ENCODE measurements at places on chromosomes 13 and 19.

DNA sequence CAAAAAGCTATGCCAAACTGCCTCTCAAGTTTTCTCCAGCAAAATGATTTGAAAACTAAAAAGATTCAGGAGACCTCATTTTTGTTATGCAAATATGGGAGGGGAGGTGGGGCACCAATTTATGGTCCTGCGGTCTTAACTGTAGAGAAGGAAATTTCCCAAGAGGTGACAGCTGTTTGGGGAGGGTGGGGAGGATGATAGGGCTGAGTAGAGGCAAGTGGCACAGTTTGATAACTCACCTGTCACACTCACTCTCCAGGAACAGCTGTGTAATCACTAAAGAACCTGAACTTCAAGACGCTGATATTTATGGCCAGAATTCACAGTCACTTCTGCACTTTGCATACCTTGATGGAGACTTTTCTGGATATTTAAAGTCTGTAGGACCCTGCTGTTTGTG, 232.9 kb upstream of the STARD13 start:
- DNase-seq: no peak

DNA sequence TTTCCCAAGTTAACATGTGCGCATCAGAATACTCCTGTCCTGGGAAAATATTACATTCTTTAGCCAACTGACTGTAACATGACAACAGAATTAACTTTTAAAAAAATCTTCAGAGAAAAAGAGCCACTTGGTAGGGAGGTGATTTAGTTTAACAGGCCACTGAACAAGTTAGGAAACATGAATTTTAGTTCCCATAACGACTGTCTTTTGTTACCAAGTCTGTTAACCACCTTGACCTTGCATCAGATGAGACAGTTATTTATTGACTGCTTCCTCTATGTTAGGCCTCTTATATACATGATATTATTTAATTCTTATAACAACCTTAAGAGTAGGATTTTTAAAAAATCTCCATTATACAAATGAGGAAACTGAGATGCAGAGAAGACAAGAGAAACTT, 268.6 kb downstream of the NDFIP2 start:
- DNase-seq: no peak

DNA sequence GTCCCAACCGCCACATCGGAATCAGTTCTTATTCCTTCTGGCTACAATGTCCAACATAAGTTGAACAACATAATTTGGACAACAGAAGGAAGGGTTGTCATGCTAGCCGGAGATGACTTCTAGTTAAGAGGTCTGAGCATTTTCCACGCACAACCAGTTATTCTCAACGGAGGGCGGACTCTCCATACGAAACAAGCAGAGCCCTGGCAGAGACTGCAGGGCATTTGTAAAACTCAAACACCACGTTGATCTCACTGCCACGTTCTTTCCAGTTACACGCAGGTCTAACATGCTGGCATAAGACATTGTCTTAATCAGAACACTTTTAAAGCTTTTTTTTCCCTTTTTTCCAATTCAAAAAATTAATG, 38.3 kb upstream of the DCUN1D2 start:
- no peak for DNase-seq

DNA sequence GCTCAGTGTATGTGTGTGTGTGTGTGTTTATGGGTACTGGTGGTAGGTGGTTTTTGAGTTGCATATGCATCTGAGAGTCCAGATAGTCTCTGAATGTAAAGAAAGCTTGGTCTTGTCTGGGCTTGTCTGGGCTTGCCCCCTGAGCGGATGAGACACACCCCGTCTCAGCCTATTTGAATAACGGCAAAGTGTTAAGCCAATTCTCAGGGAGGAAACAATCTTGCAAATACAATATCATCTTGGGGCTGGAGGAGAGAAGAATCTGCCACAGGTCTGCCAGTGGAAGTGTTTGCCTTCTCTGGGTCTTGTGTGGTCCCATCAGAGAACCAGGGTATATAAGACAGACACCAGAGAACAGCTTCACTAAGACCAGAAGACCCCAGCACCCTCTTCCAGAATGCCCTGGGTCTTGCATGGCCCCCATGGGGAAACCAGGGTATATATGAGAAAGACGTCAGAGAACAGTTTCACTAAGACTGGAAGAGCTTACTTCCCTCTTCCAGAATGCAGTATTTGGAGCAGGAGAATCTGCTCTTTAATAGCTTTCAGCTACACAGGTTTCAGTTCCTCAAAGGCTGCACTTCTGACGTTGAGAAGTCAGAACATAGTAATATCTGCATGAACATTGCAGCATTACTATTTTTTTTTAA, 13.3 kb downstream of the CD70 start:
- no peak for DNase-seq

- DNase-seq: no peak
Measured at GRCh38 chr19:29843180-29844051, 31.6 kb downstream of the CCNE1 start.

GRCh38 chr13:110444226-110444653, 117.3 kb downstream of the RAB20 start:
- DNase-seq: no peak

GRCh38 chr13:112530861-112531260, 57.1 kb downstream of the TUBGCP3 start:
- no peak for DNase-seq

DNA sequence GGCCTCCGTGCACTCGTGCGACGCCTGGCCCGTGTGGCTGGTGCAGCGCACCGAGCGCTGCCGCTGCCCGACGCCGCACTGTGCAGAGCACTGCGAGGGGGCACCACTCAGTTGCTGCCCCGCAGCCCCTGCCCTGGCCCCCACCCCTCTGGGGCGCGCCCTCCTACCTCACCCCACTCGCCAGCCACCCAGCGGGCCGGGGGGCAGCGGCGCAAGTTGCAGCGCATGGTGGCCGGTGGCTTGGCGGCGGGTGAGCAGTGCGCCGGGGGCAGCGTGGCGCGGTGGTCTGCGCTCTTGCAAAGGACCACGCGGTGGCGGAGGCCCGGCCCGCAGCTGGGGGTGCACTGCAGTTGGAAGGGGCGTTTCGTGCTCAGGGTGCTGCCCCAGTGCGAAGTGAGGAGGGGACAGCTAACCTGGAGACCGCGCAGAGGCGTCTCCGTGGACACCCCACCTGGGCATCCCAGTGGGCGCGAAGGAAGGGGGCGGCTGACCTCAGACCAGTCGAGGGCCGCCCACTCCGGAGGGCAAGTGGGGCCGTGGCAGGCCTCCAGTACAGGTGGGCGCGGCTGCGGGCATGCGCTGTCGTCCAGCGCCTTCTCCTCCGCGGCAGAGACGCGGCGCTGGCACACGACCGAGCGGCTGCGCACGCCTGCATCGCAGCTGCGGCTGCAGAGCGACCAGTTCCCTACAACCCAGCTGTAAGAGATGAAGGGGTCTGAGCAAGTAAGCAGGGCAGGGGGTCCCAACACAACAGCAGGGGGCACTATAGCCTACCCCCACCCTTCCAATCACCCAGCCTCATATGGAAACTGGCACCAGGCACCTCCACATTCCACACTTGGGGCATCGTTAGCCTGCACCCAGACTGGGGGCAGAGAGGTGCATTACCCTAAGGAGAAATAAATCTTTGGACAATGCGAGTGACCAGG, 8.0 kb upstream of the MYO1F start:
- no peak for DNase-seq

DNA sequence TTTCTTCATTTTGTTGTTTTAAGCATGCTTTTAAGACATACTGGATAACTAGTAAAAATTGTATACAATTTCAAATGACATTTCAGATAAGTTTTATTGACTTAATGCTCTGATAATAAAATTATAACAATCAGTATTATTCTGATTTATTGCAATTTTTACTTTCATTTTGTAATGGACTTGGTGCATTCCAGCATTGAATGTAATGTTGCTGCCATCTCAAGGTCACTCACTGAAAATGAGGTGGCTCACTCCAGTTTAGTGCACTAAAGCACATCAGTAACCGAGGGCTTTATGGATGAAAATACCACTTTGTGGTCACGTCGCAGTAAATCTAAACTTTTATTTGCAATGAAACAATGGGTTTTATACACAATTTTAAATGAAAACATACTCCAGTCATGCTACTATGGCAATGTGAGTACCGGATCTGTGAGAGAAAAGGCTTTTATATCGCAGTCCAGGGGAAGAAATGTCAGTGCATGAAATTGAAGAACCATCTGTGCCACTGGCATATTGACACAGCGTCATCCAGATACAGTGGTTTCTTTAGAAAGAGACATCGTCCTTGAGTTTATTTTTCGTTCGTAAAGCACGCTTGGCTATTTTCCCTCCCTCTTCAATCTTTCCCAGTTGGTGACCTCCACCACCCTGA, 20.7 kb upstream of the ZNF507 start:
- DNase-seq: no peak

DNA sequence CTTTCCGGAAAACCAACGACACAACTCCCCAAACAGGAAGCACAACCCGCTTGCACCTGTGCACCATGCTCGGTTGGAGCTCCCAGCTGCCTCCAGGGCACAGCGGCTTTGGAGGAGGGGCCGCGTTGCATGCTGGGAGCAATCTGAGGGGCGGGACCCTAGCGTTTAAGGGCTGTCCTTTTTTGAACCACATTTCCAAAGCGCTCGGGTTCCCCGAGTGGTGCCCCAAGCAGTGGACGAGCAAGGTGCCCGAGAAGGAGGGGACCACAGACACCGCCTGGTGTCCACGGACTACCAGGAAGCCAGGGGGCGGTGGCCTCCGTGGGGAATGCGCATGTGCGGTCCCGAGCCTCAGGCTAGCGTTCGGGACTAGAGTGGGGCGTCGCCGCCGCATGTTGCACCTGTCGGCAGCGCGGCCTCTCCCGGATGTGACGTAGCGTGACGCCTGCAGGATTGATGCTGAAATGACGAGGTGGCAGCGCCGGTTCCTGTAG, 11.9 kb upstream of the ZNF57 start:
- no peak for DNase-seq

- DNase-seq: no peak
Measured at GRCh38 chr13:30804474-30804873, 69.1 kb downstream of the ALOX5AP start.

DNA sequence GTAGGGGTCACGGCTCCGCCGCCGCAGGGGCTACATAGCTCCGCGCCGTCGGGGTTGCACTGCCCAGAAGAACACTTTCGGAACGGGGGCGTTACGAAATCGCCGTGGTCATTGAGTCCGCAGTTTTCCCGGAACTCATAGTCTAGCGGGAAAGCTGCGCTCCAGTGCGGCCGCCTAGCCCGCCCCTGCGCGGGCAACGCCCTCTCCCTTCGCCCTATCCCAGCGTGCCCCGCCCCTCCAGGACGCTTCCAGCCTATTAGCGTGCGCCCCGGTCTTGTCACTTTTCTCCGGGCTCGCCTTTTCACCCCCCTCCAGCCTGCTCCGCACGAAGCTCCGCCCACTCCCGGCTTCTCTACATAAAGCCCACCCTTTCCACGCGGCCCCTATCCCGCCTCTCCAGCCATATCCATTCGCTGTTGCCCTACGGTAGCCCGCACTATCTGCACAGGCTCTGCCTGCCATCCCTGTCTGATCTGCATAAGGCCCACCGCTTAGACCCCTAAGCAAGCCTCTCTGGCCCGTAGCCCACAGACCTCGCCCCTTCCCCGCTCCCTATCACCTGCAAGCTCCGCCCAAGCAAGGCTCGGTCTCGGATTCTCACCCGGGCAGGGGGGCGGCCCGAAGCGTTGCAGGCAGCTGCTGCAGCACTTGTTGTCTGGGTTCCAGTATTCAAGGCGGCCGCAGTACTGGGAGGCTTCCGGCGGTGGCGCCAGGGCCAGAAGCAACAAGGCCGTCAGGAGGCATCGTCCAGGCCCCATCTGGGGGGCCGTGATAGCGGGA, 1.6 kb downstream of the IGFLR1 start:
- peak; percentile 91 for DNase-seq

DNA sequence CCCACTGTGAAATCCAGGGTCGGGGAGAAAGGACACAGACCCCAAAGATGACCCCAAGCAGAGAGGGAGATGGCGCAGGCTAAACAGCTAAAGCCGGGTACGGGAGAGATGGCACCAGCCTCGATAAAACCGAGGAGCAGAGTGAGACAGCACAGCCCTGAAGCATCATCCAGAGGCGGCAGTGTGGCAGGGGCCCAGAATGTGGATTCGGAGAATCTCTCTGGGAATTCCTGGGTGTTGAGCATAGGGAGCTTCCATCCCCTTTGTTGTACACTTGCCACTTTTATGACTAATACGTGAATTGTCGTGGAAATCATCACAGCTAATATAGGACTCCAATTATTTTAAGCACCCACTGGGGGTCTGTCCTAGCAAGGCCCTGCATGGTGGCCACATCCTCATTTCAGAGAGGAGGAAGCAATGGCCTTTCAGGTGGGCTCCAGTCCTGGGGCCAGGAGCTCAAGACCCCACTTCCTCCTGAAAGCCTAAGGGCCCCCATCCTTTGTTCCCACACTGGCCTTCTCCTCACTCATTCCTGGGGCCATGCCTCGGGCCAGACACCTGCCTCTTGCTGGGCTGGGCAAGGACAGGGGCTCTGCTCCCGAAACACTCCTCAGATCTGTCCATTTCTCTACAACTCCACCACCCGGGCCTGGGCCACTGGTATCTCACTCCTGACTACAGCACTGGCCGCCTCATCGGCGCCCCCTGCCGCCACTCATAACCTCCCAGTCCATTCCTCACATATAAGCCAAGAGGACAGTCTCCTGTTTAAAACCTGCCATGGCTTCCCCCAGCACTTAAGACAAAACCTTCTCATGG, 29.3 kb upstream of the ATP1A3 start:
- DNase-seq: no peak

GRCh38 chr13:76014406-76015318, 378.5 kb downstream of the LMO7 start:
- no peak for DNase-seq

GRCh38 chr19:2827022-2827421, 7.4 kb downstream of the ZNF554 start:
- DNase-seq: no peak

- DNase-seq: no peak
Measured at GRCh38 chr19:38250821-38251563, 5.2 kb downstream of the PPP1R14A start.

GRCh38 chr13:88118952-88119351, 447.8 kb downstream of the SLITRK5 start:
- no peak for DNase-seq

DNA sequence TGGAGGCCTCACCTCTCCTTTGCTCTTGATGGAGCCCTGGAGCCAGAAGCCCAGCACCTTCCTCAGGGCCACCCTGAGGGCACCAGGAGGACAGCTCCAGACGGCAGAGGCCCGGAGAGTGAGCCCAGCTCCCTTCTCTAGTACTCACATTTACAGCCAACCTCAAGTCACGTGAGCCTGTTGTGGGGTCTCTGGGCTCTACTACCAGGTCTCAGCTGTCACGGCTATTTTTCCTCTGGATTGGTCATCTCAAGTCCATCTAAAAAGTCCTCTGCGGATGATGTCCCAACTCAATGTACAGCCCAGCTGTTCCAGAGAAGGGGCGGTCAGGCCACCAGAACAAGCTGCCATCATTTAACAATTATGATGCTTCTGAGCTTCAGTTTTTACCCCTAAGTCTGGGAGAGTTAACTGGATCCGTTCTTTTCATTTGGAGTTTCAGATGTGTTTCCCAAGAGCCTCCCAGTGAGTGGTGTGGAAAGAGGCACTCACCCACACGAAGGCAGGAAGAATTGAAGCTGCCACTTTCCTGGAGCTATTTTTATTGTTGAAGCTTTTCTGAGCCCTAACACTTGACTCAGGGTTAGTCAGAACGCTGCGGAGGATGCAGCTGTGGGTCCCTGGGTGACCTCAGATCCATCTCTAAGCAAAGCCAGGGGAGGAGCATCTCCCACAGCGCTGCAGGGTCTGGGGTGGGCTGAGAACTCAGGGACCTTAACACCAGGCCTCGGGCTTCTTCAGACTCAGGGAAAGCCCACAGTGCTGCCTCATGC, 143.5 kb upstream of the UBL3 start:
- DNase-seq: no peak
